Endothelial cell of umbilical vein (primary cell): ENCODE measurements at places on chromosomes 5 and 9.

DNA sequence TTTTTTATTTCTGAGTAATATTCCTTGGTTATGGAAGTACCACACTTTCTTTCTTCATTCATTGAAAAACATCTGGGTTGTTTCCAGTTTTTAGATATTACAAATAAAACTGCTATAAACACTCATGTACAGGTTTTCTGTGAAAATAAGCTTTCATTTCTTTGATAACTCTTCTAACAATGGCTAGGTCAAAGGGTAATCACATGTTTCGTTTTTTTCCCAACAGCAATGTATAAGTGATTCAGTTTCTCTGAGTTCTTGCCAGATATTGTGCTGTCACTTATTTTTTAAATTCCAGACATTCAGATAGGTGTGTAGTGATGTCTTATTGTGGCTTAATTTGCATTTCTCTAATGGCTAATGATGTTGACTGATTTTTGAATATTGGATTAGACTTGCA is 16.7 kb upstream of the TNPO1 start:
- H3K4me3 ChIP-seq, result no peak overlapping the region
- peak; percentile 93 for DNase-seq
- peak overlapping the region; percentile 8 for H3K27ac ChIP-seq
- no peaks in the 10 kb centered on the region for H3K27me3 ChIP-seq
- no peaks in the 10 kb centered on the region for H3K36me3 ChIP-seq

- H3K36me3 ChIP-seq, result no peaks in the 10 kb centered on the region
- H3K27ac ChIP-seq, result no peak overlapping the region
- H3K4me3 ChIP-seq, result no peak overlapping the region
- DNase-seq, result no peak
- H3K4me1 ChIP-seq, result no peaks in the 10 kb centered on the region
These were observed 59.7 kb downstream of the COL23A1 start for GRCh38 chr5:178530526-178530925.

DNA sequence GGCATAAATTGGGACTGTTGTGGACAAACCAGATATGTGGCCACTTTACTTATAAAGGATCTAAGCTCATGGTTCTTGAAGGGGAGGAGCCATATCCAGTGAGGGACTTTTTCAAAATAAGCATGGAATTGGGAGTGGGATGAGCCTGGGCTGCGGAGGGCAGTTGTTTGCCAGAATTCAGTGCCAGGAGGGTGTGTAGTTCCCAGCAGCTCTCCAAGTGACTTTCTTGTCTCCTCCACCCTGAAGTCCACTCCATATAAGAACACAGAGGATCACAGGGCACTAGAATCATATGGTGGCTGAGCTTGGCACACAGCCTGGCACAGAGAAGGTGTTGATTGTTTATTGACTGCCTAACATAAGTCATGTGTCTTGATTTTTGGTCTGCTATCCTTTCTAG is 121.1 kb downstream of the CAVIN4 start:
- no peak overlapping the region for H3K27ac ChIP-seq
- no peaks in the 10 kb centered on the region for H3K4me1 ChIP-seq
- no peaks in the 10 kb centered on the region for H3K36me3 ChIP-seq

- no peaks in the 10 kb centered on the region for H3K36me3 ChIP-seq
- peaks cover 13% of the 10 kb centered on the region for H3K4me1 ChIP-seq
- H3K27me3 ChIP-seq, result no peaks in the 10 kb centered on the region
These were observed 276.3 kb downstream of the EPB41L4A start for GRCh38 chr5:112142769-112143270.

GRCh38 chr9:16601991-16602390 is 268.5 kb downstream of the BNC2 start:
- H3K36me3 ChIP-seq, result no peaks in the 10 kb centered on the region
- DNase-seq, result no peak
- no peaks in the 10 kb centered on the region for H3K27me3 ChIP-seq
- H3K27ac ChIP-seq, result no peak overlapping the region
- no peak overlapping the region for H3K4me3 ChIP-seq

DNA sequence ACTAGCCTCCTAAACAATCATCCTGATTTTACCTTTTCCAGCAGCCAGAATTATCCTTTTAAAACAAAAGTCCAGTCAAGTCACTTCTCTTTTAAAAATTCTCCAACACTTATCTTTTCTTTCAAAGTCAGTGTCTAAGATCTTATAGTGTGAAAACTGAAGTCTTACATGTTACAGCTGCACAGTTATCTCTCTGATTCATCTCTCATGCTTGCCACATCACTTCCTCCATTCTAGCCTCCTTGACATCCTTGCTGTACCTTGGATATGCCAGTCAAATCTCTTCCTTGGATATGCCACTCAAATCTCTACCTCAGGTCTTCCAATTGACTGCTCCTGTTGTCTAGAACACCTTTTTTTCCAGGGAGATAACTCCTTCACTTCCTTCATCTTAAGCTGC is 361.7 kb upstream of the FTMT start:
- no peaks in the 10 kb centered on the region for H3K4me1 ChIP-seq
- no peak overlapping the region for H3K27ac ChIP-seq
- H3K36me3 ChIP-seq, result no peaks in the 10 kb centered on the region
- H3K27me3 ChIP-seq, result no peaks in the 10 kb centered on the region
- H3K4me3 ChIP-seq, result no peak overlapping the region

- no peak for DNase-seq
- no peaks in the 10 kb centered on the region for H3K4me1 ChIP-seq
- H3K36me3 ChIP-seq, result no peaks in the 10 kb centered on the region
These were observed 24.4 kb downstream of the CAMK4 start for GRCh38 chr5:111248571-111248970.

DNA sequence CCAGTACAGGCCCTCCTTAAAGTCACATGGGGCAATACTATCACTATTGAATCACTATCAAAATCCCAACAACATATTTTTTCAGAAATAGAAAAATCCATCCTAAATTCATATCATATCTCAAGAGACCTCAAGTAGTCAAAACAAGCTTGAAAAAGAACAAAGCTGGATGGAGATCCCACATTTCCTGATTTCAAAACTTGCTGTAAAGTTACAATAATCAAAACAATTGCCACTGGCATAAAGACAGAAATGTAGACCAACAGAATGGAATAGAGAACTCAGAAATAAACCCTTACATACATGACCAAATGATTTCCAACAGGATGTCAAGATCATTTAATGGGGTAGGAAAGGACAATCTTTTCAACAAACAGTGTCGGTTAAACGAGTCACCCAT is 41.3 kb upstream of the CDKN2AIPNL start:
- H3K4me3 ChIP-seq, result no peak overlapping the region
- no peaks in the 10 kb centered on the region for H3K36me3 ChIP-seq
- no peak for DNase-seq
- no peak overlapping the region for H3K27ac ChIP-seq

DNA sequence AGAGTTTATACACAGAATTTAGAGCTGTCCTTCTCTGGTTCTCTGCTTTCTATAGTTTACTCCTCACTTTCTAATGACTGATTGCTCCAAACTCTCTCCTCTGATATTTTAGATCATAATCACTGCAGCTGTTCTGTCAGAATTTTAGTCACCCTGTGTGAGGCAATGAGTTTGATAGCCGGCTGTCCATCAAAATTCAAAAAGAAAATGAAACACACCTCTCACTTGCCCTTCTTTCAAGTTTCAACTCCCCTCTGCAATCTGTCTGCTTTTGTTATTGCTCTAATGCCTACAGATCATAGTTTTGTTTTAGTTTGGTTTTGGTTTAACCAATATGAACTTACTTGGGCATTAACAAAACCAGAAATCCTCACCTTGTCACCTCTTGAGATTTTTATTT is 23.3 kb upstream of the ABLIM3 start:
- H3K4me3 ChIP-seq, result no peak overlapping the region
- no peak overlapping the region for H3K27ac ChIP-seq
- no peaks in the 10 kb centered on the region for H3K36me3 ChIP-seq
- H3K27me3 ChIP-seq, result no peaks in the 10 kb centered on the region

- H3K27ac ChIP-seq, result peak overlapping the region; percentile 94
- no peak overlapping the region for H3K4me3 ChIP-seq
- H3K36me3 ChIP-seq, result no peaks in the 10 kb centered on the region
- no peak for DNase-seq
- no peaks in the 10 kb centered on the region for H3K27me3 ChIP-seq
- peaks cover 17% of the 10 kb centered on the region for H3K4me1 ChIP-seq
These were observed 53.5 kb upstream of the CDKN2AIPNL start for GRCh38 chr5:134464988-134465815.

- H3K4me1 ChIP-seq, result no peaks in the 10 kb centered on the region
- no peaks in the 10 kb centered on the region for H3K36me3 ChIP-seq
- no peak for DNase-seq
- no peak overlapping the region for H3K4me3 ChIP-seq
- H3K27ac ChIP-seq, result no peak overlapping the region
- H3K27me3 ChIP-seq, result no peaks in the 10 kb centered on the region
These were observed 5.2 kb upstream of the ZDHHC11 start for GRCh38 chr5:855771-856530.

DNA sequence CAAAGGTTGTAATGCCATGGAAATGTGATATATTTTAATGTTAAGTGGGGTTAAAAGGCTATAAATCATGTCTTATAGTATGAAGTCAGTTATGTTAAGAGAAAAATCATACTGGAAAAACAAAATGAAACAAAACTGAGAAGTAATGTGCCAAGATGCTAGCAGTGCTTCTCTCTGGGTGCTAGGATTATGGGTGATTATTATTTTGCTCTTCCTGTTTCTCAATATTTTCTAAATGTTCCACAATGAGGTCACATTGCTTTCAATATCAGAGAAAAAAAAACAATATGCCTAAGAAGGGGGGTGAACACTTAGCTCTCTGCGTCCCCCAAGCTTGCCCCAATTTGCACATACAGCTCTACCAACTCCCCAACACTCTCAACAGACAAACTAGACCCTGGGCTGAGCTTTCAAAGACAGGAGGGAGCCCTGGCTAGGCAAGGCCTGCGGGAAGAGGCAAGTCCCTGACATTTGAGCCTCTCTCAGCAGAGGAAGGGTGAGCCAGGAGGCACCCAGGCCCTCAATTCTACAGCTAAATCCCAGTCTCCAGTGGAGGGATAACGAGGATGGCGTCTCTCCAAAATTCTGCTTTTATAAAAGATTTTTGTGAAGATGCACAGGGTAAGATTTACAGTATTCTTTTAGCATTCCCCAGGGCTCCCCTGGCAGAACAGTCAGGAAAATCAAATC is 24.4 kb downstream of the WHRN start:
- no peak for DNase-seq
- H3K36me3 ChIP-seq, result no peaks in the 10 kb centered on the region
- H3K27ac ChIP-seq, result no peak overlapping the region
- no peaks in the 10 kb centered on the region for H3K4me1 ChIP-seq
- H3K27me3 ChIP-seq, result no peaks in the 10 kb centered on the region

- no peak overlapping the region for H3K4me3 ChIP-seq
- H3K27me3 ChIP-seq, result no peaks in the 10 kb centered on the region
- no peaks in the 10 kb centered on the region for H3K36me3 ChIP-seq
- no peak for DNase-seq
These were observed 1518.7 kb upstream of the WWC1 start for GRCh38 chr5:166772770-166773169.

GRCh38 chr5:63201738-63202137 is 623.1 kb downstream of the LRRC70 start:
- no peaks in the 10 kb centered on the region for H3K36me3 ChIP-seq
- no peak overlapping the region for H3K27ac ChIP-seq

- no peaks in the 10 kb centered on the region for H3K27me3 ChIP-seq
- no peaks in the 10 kb centered on the region for H3K4me1 ChIP-seq
- DNase-seq, result no peak
- no peaks in the 10 kb centered on the region for H3K36me3 ChIP-seq
- no peak overlapping the region for H3K27ac ChIP-seq
- H3K4me3 ChIP-seq, result no peak overlapping the region
These were observed 18.7 kb upstream of the ICE1 start for GRCh38 chr5:5403741-5404140.
